ENCODE measurements at places on chromosomes 7 and 10. TPM values are rescaled to one million over a fixed set of nuclear protein-coding genes. Genes with fewer than 3 reads are reported as not detected.

- peak; percentile 72 for DNase-seq
Observed at GRCh38 chr7:143385891-143386781, 5.0 kb downstream of the ZYX start.

The ITGB8 gene
- total RNA-seq: 0.10 TPM

DNA sequence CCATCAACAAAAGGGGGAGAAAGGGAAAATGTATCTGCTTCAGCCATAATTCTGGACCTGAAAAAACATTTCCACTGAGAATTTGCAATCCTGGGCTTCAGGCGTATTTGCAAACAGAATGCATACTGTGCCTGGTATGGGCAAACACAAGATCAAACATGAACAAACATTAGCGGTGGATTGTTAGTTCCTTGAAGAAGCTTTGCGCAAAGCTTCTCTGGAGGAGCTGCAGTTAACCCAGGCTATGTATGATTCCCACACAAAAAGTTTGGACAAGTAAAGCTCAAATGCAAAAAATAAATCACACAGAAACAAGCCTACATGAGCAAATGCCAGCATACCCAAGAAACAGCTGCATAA is 20.4 kb upstream of the HILPDA start:
- DNase-seq: no peak

- no peak for DNase-seq
Observed at GRCh38 chr10:119149729-119150128, 15.8 kb downstream of the SFXN4 start.

The CHST15 gene
- total RNA-seq: 0.95 TPM

The EPHA1 gene
- 0.21 TPM for total RNA-seq

GRCh38 chr10:75104842-75105241 is 6.6 kb upstream of the SAMD8 start:
- no peak for DNase-seq

The OR6B1 gene
- total RNA-seq: not detected

DNA sequence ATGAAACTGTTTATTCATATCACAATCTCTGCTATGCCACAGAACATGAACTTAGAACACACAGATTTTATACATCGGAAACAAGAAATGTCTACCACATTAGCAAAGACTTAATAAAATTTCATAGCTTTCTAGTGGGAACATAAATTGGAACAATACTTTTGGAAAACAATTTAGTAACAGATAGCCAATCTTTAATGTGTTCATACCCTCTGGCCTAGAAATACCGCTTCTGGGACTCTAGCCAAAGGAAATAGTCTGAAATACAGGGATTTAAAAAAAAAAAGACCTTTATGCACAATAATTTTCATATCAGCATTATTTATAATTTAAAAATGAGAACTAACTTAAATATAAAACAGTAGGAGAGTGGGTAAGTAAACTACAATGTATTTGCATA is 168.5 kb downstream of the PLXNA4 start:
- DNase-seq: no peak

The SLC39A12 gene
- not detected for total RNA-seq

DNA sequence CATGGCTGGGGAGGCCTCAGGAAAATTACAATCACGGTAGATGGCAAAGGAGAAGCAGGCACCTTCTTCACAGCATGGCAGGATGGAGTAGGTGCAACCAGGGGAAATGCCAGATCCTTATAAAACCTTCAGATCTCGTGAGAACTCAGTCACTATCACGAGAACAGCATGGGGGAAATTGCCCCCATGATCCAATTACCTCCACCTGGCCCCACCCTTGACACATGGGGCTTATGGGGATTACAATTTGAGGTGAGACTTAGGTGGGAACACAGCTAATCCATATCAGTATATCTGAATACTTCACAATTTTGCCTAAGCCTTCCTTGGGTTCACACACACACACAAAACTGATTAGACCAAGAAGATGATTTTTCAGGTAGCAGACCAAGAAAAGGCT is 145.1 kb upstream of the COL1A2 start:
- DNase-seq: no peak

GRCh38 chr7:1809070-1809469 is 139.0 kb downstream of the ELFN1 start:
- no peak for DNase-seq

- no peak for DNase-seq
Observed at GRCh38 chr10:70289739-70290138, 5.9 kb upstream of the NPFFR1 start.

The HOXA5 gene
- total RNA-seq: 0.33 TPM

The SUN3 gene
- not detected for total RNA-seq

The H2BK1 gene
- not detected for total RNA-seq

- DNase-seq: no peak
Observed at GRCh38 chr10:98370831-98371820, 43.9 kb downstream of the PYROXD2 start.

- no peak for DNase-seq
Observed at GRCh38 chr10:72765051-72765745, 73.3 kb downstream of the MCU start.

GRCh38 chr7:135206941-135207391 is 4.4 kb downstream of the WDR91 start:
- no peak for DNase-seq

The NUTM2A gene
- total RNA-seq: 0.93 TPM

The CYP3A7 gene
- total RNA-seq: not detected

- DNase-seq: peak; percentile 32
Observed at GRCh38 chr7:159103382-159104187, 41.1 kb downstream of the VIPR2 start.

- DNase-seq: no peak
Observed at GRCh38 chr7:92739091-92739490, 97.3 kb downstream of the CDK6 start.

DNA sequence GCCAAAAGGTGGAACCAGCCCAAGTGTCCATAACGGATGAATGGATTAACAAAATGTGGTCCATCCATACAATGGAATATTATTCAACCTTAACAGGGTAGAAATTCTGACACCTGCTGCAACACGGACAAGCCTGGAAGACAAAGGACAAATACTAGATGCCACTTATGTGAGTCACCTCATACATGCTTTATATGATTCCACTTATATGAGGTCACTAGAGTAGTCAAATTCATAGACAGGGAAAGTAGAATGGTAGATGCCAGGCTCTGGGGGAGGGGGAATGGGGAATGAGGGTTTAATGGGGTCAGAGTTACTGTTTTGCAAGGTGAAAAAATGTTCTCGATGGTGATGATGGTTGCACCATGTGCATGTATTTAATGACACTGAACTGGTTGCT is 34.0 kb upstream of the CYTH3 start:
- no peak for DNase-seq

The PCLO gene
- total RNA-seq: not detected
